Thoracic aorta endothelial cell (primary cell): ENCODE measurements at places on chromosomes 1 and 21. TPM values are rescaled to one million over a fixed set of nuclear protein-coding genes. Genes with fewer than 3 reads are reported as not detected.

The TSPAN2 gene
- 1.1 and 2.0 TPM in 2 replicates for total RNA-seq

The TTC34 gene
- 0.13 and 0.14 TPM in 2 replicates for total RNA-seq

The TFF3 gene
- total RNA-seq, result 0.27 TPM in 1 of 2 replicates, not detected in the other

The KIFAP3 gene
- 22.0 and 23.9 TPM in 2 replicates for total RNA-seq

The FNBP1L gene
- total RNA-seq, result 63.6 and 68.6 TPM in 2 replicates

The PGLYRP3 gene
- not detected in 2 replicates for total RNA-seq

The IL20 gene
- total RNA-seq, result not detected in 2 replicates

The TRIM58 gene
- 0.40 and 0.43 TPM in 2 replicates for total RNA-seq

The NOS1AP gene
- 2.5 and 2.9 TPM in 2 replicates for total RNA-seq

The TEDDM1 gene
- total RNA-seq, result not detected in 2 replicates

The DPT gene
- not detected in 2 replicates for total RNA-seq
